ENCODE measurements at places on chromosomes 3 and 15.

DNA sequence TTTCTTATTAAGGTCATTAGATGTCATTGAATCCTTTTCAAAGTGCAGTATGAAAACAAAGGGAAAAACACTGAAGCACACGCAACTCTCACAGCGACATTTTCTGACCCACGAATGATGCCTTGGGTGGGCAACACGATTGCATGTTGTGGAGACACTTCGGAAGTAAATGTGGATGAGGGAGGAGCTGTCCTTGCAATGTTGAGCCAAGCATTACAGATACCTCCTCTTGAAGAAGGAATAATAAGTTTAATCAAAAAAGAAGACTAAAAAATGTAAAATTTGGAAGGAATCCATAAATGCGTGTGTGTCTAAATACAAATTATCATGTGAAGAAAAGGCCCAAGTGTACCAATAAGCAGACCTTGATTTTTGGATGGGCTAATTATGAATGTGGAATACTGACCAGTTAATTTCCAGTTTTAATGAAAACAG is 16.9 kb downstream of the THBS1 start:
- DNase-seq: no peak

GRCh38 chr3:17158941-17159682 is 274.4 kb downstream of the PLCL2 start:
- no peak for DNase-seq

- DNase-seq: no peak
These were observed 12.8 kb upstream of the SETMAR start for GRCh38 chr3:4290272-4290893.

- no peak for DNase-seq
These were observed 58.9 kb downstream of the FOXP1 start for GRCh38 chr3:71524672-71525071.

- no peak for DNase-seq
These were observed 115.1 kb downstream of the CNTN6 start for GRCh38 chr3:1207904-1208303.

DNA sequence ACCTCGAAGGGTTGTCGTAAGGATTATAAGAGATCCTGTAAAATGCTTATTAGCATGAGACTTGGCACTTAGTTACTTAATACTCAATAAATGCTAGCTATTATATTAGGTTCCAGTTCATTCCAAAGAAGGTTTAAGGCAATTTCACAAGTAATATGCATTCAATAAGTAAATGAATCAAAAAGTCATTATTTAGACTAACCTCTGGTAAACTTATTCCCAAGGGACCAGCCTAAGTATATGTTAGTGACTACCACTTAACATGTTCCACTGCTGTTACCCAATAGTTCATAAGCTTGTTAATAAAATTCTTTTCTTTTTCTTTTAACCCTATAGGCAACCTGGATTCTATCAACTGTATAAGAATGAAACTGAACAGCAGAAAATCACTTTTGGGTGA is 5.1 kb downstream of the PDCD10 start:
- no peak for DNase-seq

GRCh38 chr3:13584427-13584891 is 35.5 kb downstream of the FBLN2 start:
- no peak for DNase-seq

- DNase-seq: no peak
These were observed 106.1 kb upstream of the COL8A1 start for GRCh38 chr3:99532246-99532645.

DNA sequence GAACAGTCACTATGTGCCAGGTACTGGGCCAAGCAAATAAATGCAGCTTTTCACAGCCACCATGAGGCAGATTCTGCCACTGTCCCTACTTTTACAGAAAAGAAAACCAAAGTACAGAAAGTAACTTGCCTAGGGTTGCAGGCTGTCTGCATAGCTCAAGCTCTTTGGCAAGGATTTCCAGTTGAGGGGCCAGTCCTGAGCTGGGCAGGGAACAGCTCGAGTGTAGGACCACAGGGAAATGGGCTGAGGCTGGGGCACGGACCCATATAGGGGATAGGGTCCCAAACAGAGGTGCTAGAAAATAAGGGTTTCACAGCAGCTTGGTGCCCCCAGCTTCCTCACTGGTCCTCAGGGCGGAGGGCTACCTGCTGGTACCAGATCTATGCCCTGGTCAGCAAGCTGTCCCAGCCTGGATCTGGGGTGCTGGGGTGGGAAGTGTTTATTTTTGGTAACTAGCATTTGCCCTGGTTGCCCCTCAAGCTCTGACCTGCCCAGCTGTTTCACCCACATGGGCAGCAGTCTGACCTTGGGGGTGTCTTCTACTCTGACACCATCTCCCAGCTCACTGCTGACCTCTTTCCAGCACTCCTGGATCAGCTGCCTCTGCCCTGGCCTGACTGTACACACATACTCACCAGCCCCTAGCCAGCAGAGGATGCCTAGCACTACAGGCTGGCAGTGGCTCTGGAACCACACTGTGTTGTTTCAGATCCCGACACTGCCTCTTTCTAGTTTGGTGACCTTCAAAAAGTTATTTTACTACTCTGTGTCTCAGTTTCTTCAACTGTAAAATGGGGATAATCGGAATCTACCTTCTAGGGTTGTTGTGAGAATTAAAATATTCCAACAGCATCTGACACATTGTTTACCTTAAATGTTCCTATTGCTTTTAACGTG is 16.2 kb downstream of the MRAS start:
- DNase-seq: no peak

GRCh38 chr3:86464180-86464579 is 526.8 kb downstream of the VGLL3 start:
- DNase-seq: no peak

- no peak for DNase-seq
These were observed 821 bp downstream of the LINS1 start for GRCh38 chr15:100601163-100601562.

GRCh38 chr3:113212150-113212843 is 940 bp downstream of the BOC start:
- DNase-seq: no peak

- no peak for DNase-seq
These were observed 83.4 kb downstream of the CHSY1 start for GRCh38 chr15:101168463-101168824.

- no peak for DNase-seq
These were observed 27.8 kb downstream of the MFN1 start for GRCh38 chr3:179375091-179375999.

DNA sequence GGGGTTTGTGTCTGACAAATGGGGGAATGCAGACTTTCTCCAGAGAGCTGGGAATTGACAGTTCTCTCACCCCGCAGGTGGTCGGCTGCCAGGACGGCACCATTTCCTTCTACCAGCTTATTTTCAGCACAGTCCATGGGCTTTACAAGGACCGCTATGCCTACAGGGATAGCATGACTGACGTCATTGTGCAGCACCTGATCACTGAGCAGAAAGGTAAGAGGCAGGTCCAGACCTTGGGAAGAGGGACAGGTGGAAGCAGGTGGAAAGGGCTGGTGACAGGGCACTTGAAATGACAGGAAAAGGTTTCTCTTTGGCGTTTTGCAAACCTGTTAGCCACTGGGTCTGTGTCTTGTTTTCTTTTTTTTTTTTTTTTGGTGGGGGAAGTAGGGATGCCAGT is 36.6 kb downstream of the IFT122 start:
- no peak for DNase-seq

DNA sequence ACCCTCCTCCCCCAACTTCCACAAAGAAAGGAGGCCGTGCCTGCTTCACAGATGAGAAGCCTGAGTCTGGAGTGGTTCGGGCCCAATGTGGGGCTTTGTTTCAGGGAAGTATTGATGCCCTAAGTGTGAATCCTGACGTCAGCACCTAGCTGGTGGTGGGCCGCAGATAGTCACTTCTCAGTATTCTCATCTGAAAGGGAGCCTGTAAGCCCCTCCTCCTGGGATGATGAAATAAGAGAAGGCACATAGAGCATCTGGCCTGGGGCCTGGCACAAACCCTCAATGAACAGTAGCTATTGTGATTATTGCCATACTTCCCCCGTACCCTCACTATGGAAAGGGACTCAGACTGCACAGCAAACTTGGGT is 24.8 kb downstream of the LINGO1 start:
- no peak for DNase-seq
